ENCODE measurements at places on chromosomes 16 and 17.

DNA sequence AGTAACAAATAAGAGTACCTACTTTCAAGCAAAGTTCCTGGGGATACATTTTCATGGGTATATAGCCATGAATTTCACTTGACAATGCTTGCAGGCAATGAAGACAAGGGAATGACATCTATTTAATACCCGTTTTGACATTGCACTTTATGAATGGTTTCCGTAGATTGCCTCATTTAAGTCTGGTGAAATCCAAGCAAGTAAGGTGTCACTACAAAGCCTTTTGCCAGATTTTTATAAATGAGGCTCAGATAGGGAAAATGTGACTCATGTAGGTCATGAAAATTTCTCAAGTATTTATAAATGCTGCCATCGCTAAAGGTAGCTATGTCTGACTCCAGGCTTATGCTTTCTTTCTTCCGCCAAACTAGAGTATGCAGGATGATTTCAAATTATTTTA is 644.3 kb downstream of the CDH8 start:
- no peak for DNase-seq

DNA sequence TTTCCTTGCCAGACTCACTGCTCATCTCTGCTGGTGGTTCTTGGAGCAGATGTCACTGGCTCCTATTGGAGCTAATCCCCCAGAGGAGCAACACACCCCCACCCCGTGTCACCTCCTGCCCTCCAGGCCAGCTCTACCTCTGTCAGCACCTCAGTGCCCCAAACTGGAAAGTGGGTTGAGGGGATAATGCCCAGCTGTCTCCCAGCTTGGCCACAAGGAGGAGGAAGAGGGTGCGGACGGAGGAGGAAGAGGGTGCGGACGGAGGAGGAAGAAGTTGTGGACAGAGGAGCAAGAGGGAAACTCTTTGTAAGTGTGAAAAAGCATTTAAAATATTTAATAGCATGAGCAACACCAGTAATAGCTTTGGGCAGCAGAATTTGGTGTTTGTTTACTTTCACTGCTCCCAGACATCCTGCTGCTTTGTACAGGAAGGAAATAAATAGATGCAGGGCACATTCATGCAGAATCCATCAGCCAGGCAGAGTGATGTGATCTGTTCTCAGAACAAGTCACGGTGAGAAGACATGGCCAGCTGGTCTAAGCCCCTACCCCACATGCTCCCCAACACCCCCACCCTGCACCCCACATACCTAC is 82.5 kb downstream of the C17orf67 start:
- no peak for DNase-seq

DNA sequence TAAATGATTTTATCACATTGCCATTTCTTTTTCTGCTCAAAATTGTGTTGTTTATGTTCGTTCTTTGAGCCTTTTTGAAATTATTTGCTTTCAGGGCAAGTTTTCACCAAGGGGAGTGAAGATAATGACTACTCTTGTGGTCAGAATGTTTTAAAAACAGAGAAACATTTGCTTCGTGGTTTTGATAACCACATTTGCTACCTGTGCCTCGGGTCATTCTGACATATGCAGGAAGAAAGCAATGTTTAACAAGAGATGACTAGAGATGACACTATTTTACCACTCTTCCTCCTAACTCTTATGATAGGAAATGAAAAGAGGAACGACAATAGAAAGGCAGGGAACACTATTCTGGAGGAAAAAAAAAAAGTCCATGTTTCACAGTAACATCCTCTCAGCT is 1496.5 kb upstream of the GOT2 start:
- DNase-seq = no peak

DNA sequence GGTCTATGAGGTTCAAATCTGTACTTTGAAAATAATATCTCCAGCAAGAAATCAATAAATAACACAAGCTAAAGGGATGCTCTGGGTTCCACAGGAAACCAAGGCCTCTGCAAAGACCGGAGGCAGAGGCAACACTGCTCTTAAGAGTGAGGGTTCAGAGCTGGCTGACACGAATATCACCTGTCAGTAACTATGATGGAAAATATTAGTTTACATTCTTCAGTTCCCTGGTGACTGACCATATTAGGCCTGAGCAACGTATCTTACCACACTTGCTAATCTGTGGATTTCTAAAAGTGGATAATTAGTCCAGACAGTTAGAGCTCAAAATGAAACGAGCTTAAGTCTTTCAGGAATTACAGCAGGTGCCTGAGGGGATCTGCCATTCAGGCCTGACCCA is 459.3 kb downstream of the HS3ST3B1 start:
- no peak for DNase-seq

DNA sequence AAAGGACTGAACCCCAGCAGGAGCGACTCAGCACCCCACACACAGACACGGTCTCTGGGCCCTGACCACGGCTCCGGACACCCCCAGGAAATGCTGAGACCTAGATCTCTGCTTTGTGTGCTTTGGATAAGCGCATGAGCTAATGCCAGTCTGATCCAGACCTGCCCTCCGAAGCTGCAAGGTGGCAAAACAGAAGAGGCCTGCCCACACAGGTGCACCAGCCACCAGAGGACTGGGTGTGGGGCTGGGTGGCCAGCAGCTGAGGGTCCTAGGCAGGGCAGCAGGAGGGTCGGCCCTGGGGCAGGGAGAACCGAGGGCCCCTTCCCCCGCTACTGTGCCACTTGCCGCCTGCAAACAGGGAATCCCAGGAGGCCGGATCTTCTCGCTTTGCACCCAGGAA is 30.7 kb upstream of the EIF1 start:
- no peak for DNase-seq

- DNase-seq = no peak
These were observed 656 bp upstream of the KCTD13 start for GRCh38 chr16:29926711-29927052.

DNA sequence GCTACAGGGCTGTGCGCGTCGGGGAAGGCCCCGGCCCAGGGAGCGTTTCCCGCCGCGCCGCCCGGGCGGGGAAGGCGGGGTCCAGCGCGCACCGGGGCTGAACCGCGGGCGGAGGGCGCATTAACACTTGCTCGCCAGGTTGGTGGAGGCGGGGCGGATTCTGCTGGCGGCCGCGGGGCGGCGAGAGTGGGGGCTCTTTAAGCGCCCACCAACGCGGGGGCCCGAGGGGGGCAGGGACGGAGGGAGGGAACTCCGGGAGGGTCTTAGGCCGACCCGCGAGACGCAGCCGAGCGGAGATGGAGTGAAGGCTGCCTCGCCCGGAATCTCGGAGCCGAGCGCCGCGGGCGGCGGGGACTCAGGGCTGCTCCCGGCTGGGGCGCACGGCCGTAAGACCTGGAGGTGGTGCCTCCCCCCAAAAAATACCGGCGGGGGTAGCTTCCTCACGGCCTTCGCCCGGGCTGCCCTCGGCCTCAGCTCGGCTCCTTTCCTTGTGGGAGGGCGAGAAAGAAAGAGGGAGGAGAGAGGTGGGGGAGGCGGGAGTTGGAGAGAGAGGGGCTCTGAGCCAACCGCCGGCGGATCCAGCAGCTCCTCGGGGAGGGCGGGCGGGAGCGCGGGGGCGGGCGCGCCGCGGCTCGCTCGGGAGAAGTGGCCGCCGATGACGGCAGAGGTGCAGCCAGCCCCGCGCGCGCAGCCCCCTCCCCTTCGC is 415 bp upstream of the FOXF1 start:
- no peak for DNase-seq

GRCh38 chr17:47225436-47225858 is 16.3 kb downstream of the MYL4 start:
- no peak for DNase-seq

- no peak for DNase-seq
These were observed 708 bp downstream of the BAIAP2 start for GRCh38 chr17:81035521-81036196.

GRCh38 chr17:78140169-78141051 is 5.8 kb upstream of the C17orf99 start:
- peak; percentile 97 for DNase-seq

GRCh38 chr16:12971241-12971640 is 69.8 kb downstream of the SHISA9 start:
- no peak for DNase-seq

DNA sequence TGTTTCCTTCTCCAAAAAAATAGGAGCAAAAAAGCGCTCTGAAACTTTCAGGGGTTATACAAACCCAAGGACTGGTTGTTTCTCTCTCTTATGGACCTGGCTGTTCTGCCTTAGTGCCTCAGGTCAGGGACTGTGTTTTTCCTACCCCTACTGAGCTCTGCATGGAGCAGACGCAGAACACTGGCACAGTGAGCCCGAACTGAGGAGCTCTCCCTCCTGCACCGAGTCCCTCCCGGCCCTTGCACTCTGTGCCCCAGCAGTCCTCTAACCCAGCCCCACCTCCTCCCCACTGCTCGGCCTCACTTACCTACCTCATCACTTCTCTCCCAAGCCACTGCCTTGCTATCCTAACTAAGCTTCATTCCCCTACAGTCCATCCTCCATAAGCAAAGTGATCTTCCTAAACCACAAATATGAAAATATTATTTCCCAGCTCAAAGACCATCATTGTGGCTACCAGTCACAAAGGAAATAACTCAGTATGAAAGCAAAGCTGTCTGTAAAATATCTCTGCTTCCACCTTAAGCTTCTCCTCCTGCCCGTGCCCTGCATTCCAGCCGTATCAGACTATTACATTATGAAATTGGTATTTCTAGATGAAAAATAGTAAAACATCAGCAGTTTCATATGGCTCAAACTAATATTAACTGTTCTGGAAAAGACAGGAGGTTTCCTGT is 13.6 kb downstream of the MEIOB start:
- no peak for DNase-seq

DNA sequence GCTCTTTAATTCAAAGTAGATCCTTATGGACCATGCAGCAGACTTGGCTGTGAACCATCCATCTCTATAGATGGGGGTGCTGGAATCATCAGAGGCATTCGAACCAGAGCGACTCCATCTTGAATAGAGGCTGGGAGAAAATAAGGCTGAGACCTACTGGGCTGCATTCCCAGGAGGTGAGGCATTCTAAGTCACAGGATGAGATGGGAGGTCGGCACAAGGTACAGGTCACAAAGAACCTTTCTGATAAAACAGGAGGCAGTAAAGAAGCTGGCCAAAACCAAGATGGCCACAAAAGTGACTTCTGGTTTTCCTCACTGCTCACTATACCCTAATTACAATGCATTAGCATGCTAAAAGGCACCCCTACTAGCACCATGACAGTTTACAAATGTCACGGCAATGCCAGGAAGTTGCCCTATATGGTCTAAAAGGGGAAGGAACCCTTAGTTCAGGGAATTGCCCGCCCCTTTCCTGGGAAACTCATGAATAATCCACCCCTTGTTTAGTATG is 89.2 kb upstream of the BRD7 start:
- DNase-seq = no peak

DNA sequence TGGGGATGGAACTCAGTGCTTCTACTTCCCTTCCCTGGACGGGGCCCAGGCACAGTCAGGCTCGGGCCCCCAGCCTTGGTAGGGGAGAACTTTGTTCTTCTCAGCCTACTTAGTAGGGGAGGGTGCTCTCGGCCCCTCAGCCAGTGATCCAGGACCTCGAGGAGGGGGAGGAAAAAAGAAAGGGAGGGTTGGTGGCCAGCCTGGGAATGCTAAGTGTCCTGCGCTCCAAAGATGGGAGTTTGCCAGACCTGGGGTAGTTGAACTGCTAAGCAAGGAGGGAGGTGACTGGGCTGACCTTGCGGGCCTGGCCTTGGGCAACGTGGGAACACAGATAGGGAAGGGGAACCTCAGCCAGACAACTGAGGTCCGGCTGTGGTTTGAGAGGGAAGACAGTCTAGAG is 12.2 kb downstream of the ADGRG1 start:
- no peak for DNase-seq

DNA sequence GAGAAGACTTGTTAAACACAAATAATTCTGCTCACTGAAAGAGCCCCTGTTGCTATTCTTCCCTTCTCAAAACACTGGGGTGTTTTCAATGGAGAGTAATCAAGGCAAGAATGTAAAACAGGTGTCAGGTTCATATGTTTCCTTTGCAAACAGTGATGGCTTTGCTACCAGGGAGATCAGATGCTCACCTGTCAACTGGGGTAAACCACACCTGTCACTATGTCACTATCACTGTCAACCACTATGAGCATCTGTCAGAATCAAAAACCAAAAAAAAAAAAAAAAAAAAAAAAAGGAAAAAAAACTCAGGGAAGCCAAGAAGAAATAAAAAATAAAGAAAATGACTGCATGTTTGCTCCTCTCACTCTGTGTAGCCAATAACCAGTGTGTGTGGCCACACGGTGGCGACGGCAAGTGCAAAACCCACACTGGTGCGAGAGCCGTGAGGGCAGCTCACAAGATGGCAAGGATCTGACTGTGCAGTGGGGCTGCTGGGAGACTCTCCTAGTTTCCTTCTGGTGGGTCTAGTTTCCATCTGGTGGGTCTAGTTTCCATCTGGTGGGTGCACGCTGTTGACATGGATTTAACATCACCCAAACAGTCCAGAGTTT is 22.7 kb downstream of the USP22 start:
- DNase-seq = peak; percentile 45

- DNase-seq = no peak
These were observed 66.0 kb upstream of the CDH5 start for GRCh38 chr16:66300501-66300900.

DNA sequence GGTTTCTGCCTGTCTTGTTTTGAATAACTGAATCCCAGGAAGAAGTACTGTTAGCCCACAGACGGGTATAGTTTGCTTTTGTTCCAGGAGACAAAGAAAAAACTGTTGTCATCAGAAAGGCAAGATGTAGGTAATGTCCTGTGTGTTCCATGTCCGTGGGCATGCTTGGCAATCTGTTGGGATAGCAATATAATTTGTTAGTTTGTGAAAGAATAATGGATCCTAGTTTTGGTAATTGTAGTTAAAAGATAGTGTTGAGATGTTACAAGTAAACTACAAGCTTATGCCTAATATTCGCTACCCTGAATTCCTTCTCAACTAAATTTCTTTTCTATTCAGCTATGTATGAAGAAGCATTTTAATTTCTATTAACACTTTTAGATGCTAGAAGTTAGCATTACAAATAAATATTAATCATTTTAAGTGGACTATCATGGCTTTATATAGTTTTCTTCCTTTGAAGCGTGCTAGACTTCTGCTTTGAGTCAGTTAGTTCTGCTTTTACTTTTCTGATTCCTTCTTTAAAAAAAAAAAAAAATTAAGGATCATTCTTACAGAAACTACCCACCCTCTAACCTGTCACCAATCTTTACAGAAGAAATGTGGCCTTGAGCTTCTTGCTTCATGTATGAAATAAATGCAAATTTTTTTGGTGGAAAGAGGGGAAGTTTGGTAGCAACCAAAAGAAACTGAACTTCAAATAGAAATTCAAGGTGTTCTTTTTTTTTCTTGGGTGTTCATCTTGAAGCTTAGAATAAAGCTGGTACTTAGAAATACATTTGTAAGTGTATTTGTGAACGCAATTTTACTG is 2.4 kb downstream of the EVI2A start:
- DNase-seq = no peak

- no peak for DNase-seq
These were observed 26.8 kb downstream of the KNOP1 start for GRCh38 chr16:19691161-19691711.

Measured in CD4-positive, alpha-beta T cell treated with Interferon alpha-2 for 1 hour (primary cell).